ENCODE measurements at places on chromosomes 5 and 9.

DNA sequence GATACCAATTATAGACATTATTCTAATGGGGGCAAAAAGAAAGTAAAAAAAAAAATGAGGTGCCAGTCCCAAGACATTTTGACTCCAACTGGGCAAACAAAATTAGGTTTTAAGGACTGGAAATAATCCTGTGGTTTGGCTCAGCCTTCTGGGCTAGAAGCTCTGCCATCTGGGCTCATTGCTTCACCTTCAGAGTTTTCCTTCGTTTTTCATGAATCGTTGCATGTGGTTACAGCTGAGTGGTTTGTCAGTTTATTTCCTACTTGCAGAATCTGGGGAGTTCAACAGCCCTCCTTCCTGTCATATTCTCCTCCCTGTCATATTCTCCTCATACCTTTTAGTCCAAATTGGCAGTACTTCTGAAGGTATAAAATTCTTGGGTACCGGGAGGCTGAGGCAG lies 12.0 kb downstream of the UGT3A2 start:
- no peak for DNase-seq

DNA sequence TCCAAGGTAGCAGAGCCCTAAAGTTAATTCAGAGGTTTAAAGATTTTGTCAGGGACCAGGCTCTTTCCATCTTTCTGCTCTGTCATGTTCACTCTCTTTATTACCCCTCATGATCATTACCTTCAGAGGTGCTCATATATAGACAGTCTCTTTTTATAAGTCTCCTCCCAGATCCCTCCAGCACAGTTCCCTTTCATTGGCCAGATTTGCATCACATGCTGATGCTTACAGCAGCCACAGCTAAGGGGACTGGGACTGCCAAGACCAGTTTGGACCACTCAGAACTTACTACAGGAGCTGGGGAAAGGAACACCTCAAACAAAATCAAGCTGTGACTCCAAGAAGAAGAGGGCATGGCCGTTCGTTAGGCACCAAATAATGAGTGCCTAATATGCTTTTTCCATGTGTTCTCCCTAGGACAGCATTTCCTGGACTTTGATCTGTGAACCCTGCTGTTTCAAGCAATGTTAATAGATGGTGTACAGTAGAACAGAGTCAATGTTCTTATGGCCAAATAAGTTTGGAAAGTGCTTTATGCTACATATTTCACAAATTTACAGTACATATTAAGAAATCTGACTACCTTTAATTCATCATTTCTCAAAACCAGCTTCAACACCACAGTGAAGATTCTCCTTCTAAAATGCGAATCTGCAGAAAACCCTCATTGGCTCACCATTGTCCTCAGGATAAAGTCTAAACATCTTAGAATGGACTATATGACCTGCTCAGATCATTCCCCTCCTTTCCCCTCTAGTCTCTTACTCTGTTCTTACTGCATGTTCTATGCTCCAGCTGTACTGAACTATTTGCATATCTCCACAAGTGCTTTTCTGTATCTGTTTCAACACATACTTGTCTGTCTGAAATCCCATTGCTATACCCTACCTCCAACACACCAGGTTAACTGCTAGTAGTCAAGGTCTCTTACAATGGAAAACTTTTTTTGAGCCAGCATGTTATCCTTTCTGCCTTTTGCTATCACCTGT lies 3.4 kb downstream of the C5orf58 start:
- no peak for DNase-seq

- DNase-seq, result no peak
These were observed 324.8 kb downstream of the CYLC2 start for GRCh38 chr9:103319979-103320378.

DNA sequence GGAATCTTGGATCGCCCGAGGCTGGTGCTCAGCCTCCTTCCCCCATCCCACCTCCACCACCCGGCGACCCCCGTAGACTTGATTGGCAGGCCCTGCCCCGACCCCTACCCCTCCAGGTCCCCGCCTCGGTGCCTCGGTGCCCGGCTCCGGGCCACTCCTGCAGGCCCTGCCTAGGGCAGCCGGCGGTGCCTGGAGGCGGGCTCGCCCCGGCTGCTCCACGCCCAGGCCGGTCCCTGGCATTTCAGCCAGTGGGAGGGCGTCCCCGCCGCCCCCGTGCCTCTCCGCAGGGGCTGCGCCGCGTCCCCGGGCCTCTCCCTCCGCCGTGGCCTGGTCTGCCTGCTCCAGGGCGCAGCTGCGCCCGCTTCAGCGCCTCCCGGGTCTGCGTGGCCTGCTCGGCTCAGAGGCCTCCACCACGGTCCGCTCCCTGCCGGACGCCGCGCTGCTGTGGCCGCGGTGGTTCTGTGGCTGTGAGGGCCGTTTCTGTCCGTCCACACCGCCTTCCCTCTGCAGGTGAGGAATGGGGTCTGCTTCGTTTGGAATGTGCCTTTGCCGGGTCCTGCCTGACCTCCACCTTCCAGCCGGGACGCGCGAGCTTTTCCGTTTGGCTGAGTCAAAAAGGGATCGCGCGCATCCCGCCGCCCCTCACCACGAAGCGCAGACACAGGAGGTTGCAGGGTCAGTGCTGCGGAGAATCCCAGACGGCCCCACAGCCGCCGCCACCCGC lies 48.3 kb upstream of the IRX4 start:
- no peak for DNase-seq

DNA sequence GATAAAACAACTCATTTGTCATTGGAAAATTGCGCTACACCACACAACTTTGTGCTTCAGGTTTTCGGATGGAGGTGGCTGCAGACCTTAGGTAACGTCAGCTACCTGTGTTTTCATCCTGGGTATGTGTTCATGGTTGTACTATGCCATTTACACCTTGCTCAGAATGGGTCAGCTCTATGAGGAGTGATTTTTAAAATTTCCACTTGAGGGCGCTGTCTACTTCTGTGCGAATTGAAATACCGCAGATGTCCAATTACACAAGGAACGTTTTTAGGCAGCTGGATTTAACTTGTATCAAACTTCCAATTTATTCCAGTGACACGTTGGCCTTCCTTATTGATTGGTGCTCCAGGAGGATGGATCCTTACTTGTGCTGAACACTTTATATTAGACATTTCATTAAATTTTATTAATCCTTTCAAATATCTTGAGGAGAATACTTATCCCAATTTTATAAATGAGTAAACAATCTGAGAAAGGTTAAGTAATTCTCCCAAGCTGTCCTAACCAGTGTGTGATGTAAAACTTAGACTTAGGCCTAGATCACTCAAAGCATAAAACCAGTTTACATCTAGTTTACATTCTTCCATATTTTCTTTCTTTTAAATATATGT lies 23.4 kb downstream of the DMRTA1 start:
- no peak for DNase-seq
